Type B pancreatic cell (in vitro differentiated cells): ENCODE measurements at places on chromosomes 3 and 15. TPM values are rescaled to one million over a fixed set of nuclear protein-coding genes. Genes with fewer than 3 reads are reported as not detected.

The RBM6 gene
- total RNA-seq = 96.0 and 109 TPM in 2 replicates

The GPR176 gene
- total RNA-seq = 0.95 and 7.2 TPM in 2 replicates

The ROPN1 gene
- total RNA-seq = not detected in 2 replicates

The CDC25A gene
- total RNA-seq = 13.0 and 28.0 TPM in 2 replicates

DNA sequence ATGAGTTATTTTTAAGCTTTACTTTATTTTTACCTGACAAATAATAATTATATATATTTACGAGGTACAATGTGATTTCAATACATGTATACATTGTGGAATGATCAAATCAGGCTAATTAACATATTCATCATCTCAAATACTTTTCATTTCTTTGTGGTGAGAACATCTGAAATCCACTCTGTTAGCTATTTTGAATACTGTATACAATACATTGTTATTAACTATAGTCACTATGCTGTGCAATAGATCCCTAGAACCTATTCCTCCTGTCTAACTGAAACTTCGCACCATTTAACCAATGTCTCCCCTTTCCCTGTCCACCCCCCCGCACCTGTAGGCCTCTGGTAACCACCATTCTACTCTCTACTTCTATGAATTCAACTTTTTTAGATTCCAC, 7.9 kb upstream of the SPPL2A start:
- H3K27me3 ChIP-seq = no peaks in the 10 kb centered on the region
- DNase-seq = no peak
- H3K36me3 ChIP-seq = no peaks in the 10 kb centered on the region
- H3K4me3 ChIP-seq = no peak overlapping the region

DNA sequence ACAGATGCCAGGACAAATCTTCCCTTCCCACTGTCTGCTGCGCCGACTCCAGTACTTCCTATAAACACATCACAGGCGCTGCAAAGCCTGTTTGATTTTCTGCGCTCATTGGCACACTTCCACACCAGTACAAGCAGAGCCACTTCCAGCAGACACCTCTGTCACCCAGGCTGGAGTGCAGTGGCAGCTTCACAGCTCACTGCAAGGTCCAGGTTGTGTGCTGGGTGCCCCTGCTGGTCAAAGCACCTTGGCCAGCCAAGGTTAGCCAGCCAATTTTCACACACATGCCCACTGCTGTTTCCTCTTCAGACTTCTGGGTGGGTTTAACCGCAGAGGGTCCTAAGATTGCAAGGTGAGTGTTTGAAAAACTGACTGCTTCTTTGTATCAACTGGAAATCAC, 4.9 kb downstream of the CHDH start:
- DNase-seq = no peak
- H3K4me1 ChIP-seq = peaks cover 30% of the 10 kb centered on the region
- H3K36me3 ChIP-seq = no peaks in the 10 kb centered on the region
- H3K4me3 ChIP-seq = no peak overlapping the region
- peaks cover 3% of the 10 kb centered on the region for H3K27me3 ChIP-seq

GRCh38 chr3:64084640-64085039, 61.3 kb upstream of the PSMD6 start:
- H3K27me3 ChIP-seq = no peaks in the 10 kb centered on the region
- no peak for DNase-seq
- H3K27ac ChIP-seq = no peak overlapping the region
- H3K36me3 ChIP-seq = no peaks in the 10 kb centered on the region

DNA sequence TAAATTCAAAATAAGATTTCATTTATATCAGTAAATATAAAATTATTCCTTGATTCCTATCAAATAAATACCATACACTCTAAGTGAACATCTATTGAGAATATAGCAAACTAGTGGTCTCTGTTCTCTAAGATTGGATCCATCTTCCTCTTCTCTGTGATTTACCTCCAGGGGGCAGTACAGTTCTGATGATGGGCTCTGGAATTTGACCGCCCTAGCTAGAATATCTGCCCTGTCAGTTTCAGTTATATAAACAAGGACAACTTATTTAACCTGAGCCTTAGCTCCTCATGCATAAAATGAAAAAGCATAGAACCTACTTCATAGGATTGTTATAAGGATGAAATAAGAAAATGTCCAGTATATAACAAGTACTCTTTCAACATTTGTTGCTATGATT, 171.1 kb upstream of the CCDC54 start:
- H3K27ac ChIP-seq = no peak overlapping the region
- DNase-seq = no peak
- no peak overlapping the region for H3K4me3 ChIP-seq
- H3K36me3 ChIP-seq = no peaks in the 10 kb centered on the region
- H3K4me1 ChIP-seq = peaks cover 16% of the 10 kb centered on the region

GRCh38 chr15:61651267-61651666, 409.0 kb downstream of the VPS13C start:
- no peaks in the 10 kb centered on the region for H3K36me3 ChIP-seq
- DNase-seq = no peak
- peaks cover 24% of the 10 kb centered on the region for H3K27me3 ChIP-seq
- peaks cover 9% of the 10 kb centered on the region for H3K4me1 ChIP-seq
- H3K27ac ChIP-seq = no peak overlapping the region
- H3K4me3 ChIP-seq = no peak overlapping the region

DNA sequence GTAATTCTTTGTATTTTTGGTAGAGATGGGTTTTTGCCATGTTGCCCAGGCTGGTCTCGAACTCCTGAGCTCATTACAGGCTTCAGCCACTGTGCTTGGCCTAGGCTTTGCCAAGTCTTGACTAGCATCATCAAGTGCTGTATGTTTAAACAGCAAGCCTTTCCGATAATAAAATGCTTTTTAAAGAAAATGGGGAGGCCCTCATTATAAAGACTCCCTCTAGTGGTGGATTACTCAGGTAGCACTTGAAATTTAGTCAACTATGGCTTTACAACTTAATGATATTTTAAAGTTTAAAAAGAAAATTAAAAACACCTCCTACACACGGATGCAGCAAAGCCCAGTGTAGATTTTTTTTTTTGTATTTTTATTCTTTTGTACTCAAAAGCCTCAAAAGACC, 213.6 kb downstream of the GAP43 start:
- H3K36me3 ChIP-seq = peaks cover 17% of the 10 kb centered on the region
- H3K27me3 ChIP-seq = no peaks in the 10 kb centered on the region
- no peak overlapping the region for H3K27ac ChIP-seq
